ENCODE measurements at places on chromosomes 1 and 21. TPM values are rescaled to one million over a fixed set of nuclear protein-coding genes. Genes with fewer than 3 reads are reported as not detected.

Gene LRRC8C
- total RNA-seq: 5.5 TPM

Gene NUP210L
- total RNA-seq: under 0.01 TPM

Gene PGLYRP3
- total RNA-seq: 4.6 TPM

Gene STUM
- not detected for total RNA-seq

Gene FCRL6
- 0.13 TPM for total RNA-seq

Measured in bronchial epithelial cell (primary cell).